T47D (cell line): ENCODE measurements at places on chromosomes 5 and 9.

GRCh38 chr9:91017245-91017644, 215.6 kb downstream of the SYK start:
- DNase-seq: no peak

GRCh38 chr9:22278426-22278825, 168.2 kb upstream of the DMRTA1 start:
- DNase-seq: no peak

GRCh38 chr5:180367991-180368390, 14.9 kb upstream of the GFPT2 start:
- DNase-seq: no peak

DNA sequence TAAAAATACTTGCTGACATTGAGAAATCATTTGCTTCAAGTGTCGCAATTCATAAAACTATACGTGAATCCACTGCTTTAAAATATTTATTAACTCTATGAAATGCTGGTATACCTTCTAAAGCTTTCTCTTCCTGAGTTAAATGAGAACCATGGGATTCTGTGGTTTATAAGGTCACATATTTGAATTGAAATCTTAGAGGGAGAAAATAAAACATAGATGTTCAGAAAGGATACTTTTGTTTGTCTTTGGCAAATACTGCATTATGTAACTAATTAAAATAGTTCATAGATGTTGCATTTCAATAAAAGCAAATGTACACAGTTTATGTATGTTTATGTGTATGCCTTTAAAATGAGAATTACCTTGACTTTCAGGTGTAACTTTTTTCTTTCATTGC, 250.1 kb downstream of the FAM170A start:
- peak; percentile 13 for DNase-seq

GRCh38 chr5:170597872-170598271, 94.1 kb downstream of the KCNIP1 start:
- no peak for DNase-seq

GRCh38 chr5:42542106-42542505, 118.9 kb downstream of the GHR start:
- no peak for DNase-seq

DNA sequence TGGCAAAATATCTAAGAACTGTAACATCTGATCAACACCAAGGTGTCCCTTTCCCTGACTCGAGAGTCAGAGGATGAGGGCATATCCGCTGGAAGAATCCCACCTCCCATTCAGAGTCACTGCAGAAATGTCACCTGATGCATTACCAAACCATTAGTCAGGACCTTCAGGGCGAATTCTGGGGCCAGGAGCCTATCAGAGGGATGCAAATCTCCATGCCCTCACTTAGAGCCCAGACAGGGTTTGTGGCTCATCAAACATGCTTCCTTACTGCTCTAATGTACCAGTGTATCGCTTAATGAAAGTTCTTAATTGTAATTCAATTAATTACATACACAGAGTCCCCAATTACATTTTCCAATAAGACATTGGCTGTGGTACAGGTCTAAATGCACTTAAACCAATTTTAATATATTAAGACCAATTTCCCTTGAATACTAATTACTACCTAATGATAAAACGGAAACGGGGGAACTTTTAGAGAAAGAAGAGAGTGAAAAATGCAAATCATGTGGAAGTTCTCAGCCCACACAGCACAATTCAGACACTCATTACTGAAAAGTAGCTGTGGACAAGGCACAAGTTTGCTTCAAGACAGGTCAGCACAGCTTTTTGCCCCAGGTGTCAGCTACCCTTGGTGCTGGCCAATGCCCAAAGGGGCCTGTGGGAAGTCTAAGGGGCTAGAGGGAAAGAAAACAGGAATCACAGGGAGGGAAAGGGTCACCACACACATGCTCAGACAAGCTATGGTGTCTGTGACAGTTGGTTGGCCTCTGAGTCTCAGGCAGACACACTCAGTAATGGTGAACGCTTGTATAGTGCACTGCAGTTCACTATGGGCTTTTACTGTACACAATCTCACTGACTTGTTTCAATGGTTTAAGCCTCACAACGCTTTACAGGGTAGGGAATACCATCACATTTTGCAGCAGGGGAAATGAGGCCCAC, 211.6 kb downstream of the MAPKAP1 start:
- DNase-seq: no peak

DNA sequence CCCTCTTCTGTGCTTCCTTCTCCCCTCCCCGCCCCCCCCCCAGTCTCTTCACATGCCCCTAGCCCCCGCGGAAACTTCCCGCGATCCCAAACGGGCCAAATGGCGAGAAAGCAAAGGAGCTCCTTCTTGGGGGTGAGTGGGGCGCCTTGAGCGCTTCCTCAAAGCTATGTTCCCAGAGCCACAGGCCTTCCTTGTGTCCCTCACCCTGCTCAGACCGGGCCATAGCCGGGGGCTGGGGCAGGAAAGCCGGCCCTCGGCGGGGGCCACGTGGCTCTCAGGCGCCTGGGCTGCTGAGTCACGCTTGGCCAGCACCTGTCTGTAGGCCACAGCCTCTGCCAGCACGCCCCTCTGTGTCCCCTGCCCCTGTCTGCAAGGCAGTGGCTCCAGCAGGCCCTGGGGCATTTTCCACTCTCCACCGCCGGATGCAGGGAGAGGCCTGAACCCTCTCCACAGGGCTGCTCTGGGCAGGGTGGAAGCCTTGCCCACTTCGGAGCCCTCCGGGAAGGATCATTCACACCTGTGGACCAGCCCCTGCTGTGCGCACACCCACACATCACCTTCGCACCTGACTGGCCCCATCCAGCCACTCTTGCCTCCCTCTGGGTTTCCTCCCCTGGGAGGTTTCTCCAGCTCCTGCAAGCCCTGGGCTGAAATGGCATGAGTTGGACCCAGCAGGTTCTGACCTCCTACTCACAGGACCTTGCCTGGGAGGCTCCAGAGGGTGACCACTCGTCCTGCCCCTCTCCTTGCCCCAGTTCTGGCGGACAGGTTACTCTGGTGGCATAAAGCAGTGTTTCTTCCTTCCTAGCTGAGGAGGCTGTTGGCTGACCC, 1.2 kb upstream of the SQSTM1 start:
- DNase-seq: no peak

DNA sequence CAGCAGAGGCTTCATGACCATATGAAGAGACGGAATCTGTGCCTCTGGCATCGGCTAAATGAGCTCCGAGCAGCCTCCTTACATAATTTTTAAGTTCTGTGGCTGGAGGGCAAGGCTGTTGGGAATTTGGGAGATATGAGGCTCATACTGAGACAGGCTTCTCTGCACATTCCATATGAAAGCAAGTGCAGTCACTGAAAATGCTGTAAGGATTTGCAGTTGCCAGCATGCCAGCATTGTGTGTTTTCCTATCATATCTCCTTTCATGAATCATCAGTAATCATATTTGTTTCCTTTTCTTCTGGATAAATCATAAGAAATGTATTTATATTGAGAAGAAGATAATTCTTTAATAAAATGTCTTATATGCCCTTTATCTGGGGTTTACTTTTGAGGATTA, 775.4 kb downstream of the SEMA5A start:
- DNase-seq: no peak

- DNase-seq: peak; percentile 29
These were observed 76.9 kb downstream of the CDH6 start for GRCh38 chr5:31270396-31270795.

DNA sequence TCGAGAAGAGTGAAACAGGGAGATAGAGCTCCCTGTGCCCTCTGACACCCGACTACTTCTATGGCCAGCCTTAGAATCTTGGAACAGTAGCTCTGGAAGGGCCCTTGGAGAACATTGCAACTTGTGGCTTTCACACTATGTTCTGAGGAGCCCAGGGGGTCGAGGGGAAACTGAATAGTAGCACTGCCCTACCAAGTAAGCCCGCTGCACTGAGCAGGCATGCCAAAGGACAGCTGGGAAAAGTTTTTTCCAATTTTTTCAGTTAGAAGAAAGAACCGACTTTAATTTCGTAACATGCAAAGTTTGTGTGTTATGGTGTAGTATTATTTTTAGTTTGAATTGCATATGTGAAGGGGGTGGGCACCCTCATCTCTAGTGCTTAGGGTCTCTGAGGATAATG, 10.9 kb downstream of the SMIM3 start:
- DNase-seq: no peak

DNA sequence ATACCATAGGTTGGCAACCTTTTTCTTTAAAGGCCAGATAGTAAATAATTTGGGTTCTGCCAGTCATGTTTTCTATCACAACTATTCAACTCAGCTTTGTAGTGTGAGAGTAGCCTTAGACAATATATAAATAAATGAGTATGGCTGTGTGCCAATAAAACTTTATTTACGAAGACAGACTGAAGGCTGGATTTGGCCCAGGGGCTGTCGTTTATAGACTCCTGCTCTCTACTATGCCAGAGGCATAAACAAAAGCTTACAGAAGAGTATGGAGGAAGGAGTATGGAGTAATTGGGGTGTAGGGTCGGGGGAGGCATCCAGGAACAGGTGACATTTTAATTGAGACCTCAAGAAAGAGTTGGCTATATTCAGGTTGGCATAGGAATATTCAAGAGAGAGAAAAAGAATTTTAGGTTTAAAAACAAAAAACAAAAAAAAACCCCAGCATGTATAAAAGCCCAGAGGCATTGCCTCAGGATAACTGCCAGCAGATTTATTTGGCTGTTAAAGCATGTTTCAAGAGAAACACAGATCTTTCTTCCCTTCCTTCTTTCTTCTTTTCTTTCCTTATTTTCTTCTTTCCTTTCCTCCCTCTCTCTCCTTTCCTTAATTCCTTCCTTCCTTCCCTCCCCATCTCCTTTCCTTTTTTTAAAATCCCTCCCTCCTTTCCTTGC, 39.9 kb downstream of the SLIT3 start:
- DNase-seq: no peak

- DNase-seq: no peak
These were observed 6.5 kb downstream of the SH3PXD2B start for GRCh38 chr5:172447646-172448365.

DNA sequence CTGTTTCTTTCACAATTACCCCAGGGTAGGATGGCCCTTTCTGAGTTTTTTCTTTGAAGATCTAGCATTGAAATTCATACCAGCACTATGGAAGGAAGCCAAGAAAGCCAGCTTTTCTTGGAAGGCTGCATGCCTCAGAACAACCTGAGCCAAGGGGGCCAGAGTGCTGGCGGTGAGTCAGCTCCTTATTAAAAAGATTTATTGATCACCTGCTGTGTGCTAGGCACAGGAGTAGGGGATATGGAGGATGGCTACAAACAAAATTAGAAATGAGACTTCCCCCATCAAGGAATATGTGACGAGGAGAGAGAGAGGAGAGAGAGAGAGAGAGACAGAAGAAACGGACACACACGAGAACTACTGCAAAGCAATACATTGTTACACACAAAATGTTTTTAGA, 184.6 kb upstream of the PUM3 start:
- DNase-seq: no peak

GRCh38 chr5:78501411-78502352, 141.3 kb downstream of the SCAMP1 start:
- DNase-seq: no peak

DNA sequence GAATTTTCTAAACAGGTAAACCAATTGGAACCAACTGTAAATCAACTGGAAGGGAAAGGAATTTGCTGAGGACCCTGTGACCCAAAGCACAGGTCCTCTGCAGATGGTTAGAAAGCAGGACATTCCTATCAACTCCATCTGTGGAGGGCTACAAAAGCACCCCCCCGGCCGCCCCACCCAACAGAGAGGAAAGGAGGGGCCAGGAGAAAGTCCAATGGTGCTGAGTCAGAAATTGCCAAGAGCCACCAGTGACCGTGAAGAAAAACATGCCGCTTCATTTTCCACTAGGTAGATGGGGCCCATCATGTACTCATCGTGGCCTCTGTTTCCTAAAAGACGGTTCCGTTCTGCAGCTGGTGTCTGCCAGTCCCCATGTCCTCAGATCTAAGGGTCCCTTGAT, 66.3 kb downstream of the RAPGEF1 start:
- DNase-seq: no peak

GRCh38 chr9:131252120-131252519, 24.2 kb downstream of the FAM78A start:
- no peak for DNase-seq

- no peak for DNase-seq
These were observed 63.4 kb downstream of the TLE1 start for GRCh38 chr9:81625969-81626368.

DNA sequence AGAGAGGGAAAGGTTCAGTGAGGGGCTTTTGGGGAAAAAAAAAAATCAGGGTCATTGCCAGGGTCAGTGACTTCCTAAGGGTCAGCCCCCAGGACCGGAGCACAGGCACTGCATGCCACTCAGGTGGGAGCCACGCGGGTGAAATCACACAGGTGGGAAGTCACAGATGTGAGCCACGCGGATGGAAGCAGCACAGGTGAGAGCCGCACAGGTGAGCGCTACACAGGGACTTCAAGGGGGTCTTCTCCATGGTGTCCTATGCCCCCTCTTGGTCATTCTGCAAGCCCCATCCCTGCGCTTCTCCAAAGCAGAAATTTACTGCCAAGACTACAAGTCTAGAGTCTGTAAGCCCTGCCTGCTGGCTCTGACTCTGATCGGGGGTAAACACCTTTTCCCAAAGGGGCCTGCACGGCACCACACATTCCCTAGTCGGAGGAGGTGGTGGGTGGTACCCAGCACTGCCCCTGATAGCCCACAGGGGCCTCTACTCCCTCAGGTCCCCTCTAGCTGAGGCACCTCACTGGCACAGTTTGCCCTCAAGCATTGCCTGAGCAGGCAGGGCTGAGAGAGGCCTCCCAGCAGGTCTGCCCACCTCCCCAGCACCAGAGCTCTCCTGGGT, 18.3 kb upstream of the OBP2B start:
- no peak for DNase-seq
